Stimulated activated CD8-positive, alpha-beta memory T cell treated with anti-CD3 and anti-CD28 coated beads, Interleukin-2, amount 100 ng/mL, for 48 hours (primary cell): ENCODE measurements at places on chromosomes 7 and 10.

GRCh38 chr10:106513352-106513771, 651.1 kb downstream of the SORCS1 start:
- no peak for DNase-seq

GRCh38 chr7:107194052-107194451, 25.2 kb downstream of the HBP1 start:
- no peak for DNase-seq

- DNase-seq = no peak
These were observed 61.9 kb downstream of the SPOCK2 start for GRCh38 chr10:72026278-72027111.

DNA sequence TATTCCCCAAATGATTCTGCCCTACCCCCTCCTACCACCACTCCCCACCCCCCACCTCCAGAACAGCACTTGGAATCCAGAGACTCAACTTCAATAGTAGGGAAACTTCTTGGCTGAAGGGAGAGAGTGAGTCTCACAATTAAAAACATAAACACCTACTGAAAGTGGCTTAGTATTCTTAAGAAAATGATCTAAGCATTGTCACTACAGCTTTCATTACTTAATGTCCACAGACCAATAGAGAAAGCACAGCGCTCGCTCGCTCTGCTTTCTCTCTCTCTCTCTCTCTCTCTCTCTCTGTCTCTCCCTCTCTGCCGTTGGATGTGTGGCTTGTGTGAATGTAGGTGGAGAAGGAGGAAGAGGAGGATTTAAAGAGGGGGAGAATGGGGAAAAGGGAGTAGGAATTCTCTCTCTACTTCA, 1.5 kb upstream of the SEMA3A start:
- DNase-seq = no peak

- DNase-seq = no peak
These were observed 123.1 kb upstream of the HPS1 start for GRCh38 chr10:98569853-98570252.

GRCh38 chr7:45118889-45119331, 7.4 kb upstream of the TBRG4 start:
- no peak for DNase-seq
